ENCODE measurements at places on chromosomes 7 and 10.

DNA sequence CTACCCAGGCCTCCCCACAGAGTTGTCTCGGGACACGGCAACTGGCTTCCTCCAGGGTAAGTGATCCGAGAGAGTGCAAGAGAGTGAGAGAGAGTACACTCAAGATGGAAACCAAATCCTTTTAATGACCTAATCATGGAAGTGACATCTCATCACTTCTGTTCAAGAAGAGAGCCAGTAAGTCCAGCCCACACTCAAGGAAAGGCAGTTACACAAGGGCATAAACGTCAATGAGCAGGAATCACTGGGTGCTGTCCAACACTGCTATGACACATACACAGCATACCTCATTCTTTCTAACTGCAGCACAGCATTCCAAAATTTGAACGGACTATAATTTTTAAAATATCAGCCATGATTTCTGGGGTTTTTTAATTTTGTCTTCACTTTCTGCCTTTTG lies 29.3 kb upstream of the OSBPL3 start:
- H3K27ac ChIP-seq = no peak overlapping the region
- no peaks in the 10 kb centered on the region for H3K27me3 ChIP-seq
- DNase-seq = no peak
- H3K36me3 ChIP-seq = no peaks in the 10 kb centered on the region
- no peak overlapping the region for H3K4me3 ChIP-seq
- H3K4me1 ChIP-seq = peaks cover 10% of the 10 kb centered on the region

- no peaks in the 10 kb centered on the region for H3K4me1 ChIP-seq
- H3K27ac ChIP-seq = no peak overlapping the region
- no peaks in the 10 kb centered on the region for H3K27me3 ChIP-seq
- no peak overlapping the region for H3K4me3 ChIP-seq
Observed at GRCh38 chr7:69847921-69848612, 249.8 kb downstream of the AUTS2 start.

GRCh38 chr7:151601521-151602305 lies 82.0 kb upstream of the RHEB start:
- peaks cover 37% of the 10 kb centered on the region for H3K4me1 ChIP-seq
- no peak for DNase-seq
- peaks cover 3% of the 10 kb centered on the region for H3K36me3 ChIP-seq
- H3K27me3 ChIP-seq = no peaks in the 10 kb centered on the region

GRCh38 chr7:112877691-112878460 lies 87.7 kb upstream of the TMEM168 start:
- no peaks in the 10 kb centered on the region for H3K4me1 ChIP-seq
- no peaks in the 10 kb centered on the region for H3K27me3 ChIP-seq
- H3K36me3 ChIP-seq = no peaks in the 10 kb centered on the region
- DNase-seq = no peak
- H3K4me3 ChIP-seq = no peak overlapping the region

DNA sequence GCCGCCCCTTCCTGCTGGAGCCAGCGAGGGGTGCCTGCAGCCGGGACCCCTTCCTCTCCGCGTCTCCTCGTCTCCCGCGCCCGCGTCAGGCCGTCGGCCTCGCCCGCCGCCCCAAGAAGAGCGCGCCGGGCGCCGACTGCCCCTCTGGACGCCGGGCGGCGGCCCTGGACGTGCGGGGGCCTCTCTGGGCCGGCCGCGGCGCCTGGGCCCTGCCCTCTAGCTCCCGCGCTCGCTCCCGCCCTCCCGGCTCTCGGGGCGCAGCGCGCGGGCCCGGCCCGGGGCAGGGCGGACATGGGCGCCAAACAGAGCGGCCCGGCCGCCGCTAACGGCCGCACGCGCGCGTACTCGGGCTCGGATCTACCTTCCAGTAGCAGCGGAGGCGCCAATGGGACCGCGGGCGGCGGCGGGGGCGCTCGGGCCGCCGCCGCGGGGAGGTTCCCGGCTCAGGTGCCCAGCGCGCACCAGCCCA lies 704 bp downstream of the ZNRF2 start:
- peaks cover 20% of the 10 kb centered on the region for H3K4me1 ChIP-seq
- no peak for DNase-seq
- H3K27me3 ChIP-seq = no peaks in the 10 kb centered on the region
- no peaks in the 10 kb centered on the region for H3K36me3 ChIP-seq

- no peaks in the 10 kb centered on the region for H3K27me3 ChIP-seq
- peaks cover 6% of the 10 kb centered on the region for H3K4me1 ChIP-seq
- no peaks in the 10 kb centered on the region for H3K36me3 ChIP-seq
Observed at GRCh38 chr10:85927952-85928665, 438.5 kb downstream of the GRID1 start.

- H3K4me3 ChIP-seq = no peak overlapping the region
- no peak overlapping the region for H3K27ac ChIP-seq
- no peaks in the 10 kb centered on the region for H3K4me1 ChIP-seq
- H3K27me3 ChIP-seq = no peaks in the 10 kb centered on the region
- H3K36me3 ChIP-seq = no peaks in the 10 kb centered on the region
Observed at GRCh38 chr7:149642589-149642988, 130.8 kb downstream of the ZNF467 start.

- no peaks in the 10 kb centered on the region for H3K36me3 ChIP-seq
- H3K27ac ChIP-seq = no peak overlapping the region
- DNase-seq = no peak
- H3K27me3 ChIP-seq = no peaks in the 10 kb centered on the region
- H3K4me3 ChIP-seq = no peak overlapping the region
Observed at GRCh38 chr10:64430690-64431323, 909.6 kb downstream of the REEP3 start.

GRCh38 chr7:15489861-15490260 lies 72.0 kb downstream of the AGMO start:
- no peaks in the 10 kb centered on the region for H3K36me3 ChIP-seq
- no peaks in the 10 kb centered on the region for H3K27me3 ChIP-seq
- no peak for DNase-seq
- no peaks in the 10 kb centered on the region for H3K4me1 ChIP-seq
- H3K4me3 ChIP-seq = no peak overlapping the region
- H3K27ac ChIP-seq = no peak overlapping the region

DNA sequence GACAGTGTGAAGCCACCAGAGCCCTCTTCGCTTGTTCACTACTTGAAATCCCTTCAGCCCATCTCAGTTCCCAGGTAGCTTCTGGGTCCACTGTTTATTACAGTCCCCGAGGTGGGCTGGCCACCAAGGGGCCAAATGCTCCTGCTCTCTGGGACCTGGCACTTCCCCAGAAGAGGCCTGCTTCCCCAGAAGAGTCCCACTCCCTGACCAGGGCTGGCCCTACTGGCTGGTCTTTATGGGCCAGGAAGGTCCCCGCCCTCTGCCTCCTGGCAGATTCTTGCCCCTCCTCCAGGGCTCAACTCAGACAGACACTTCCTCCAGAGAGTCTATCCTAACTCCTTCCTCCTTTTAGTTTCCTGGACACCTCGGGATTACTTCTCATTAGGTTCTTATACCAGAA lies 70.7 kb upstream of the LRRC18 start:
- no peaks in the 10 kb centered on the region for H3K4me1 ChIP-seq
- DNase-seq = no peak
- no peaks in the 10 kb centered on the region for H3K36me3 ChIP-seq
- H3K27me3 ChIP-seq = no peaks in the 10 kb centered on the region
- H3K4me3 ChIP-seq = no peak overlapping the region
- no peak overlapping the region for H3K27ac ChIP-seq

DNA sequence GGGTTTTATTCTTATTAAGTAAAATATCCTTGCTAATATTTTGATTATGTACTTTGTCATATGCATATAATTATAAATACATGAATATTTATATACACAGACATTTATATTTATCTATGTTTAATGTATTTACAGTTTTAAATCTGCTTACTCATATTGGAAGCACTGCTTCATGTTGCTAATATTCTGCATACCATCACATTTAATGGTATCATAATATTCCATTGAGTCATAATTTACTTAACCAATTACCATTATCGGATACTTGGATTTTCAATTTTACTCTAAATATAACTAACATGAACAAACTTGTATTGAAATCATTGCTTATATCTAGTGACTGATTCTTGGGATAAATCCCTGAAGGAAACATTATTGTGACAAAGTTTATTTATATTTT lies 155.2 kb downstream of the MBL2 start:
- DNase-seq = no peak
- H3K4me1 ChIP-seq = no peaks in the 10 kb centered on the region
- H3K27me3 ChIP-seq = peaks cover 5% of the 10 kb centered on the region
- H3K4me3 ChIP-seq = no peak overlapping the region
- H3K36me3 ChIP-seq = no peaks in the 10 kb centered on the region
- no peak overlapping the region for H3K27ac ChIP-seq

GRCh38 chr10:96548589-96548988 lies 34.9 kb upstream of the TLL2 start:
- no peak overlapping the region for H3K27ac ChIP-seq
- no peaks in the 10 kb centered on the region for H3K4me1 ChIP-seq
- no peak for DNase-seq
- no peaks in the 10 kb centered on the region for H3K27me3 ChIP-seq
- H3K4me3 ChIP-seq = no peak overlapping the region

- no peak overlapping the region for H3K27ac ChIP-seq
- H3K36me3 ChIP-seq = no peaks in the 10 kb centered on the region
- no peak overlapping the region for H3K4me3 ChIP-seq
Observed at GRCh38 chr7:7323352-7323751, 141.0 kb downstream of the C1GALT1 start.

GRCh38 chr10:104498347-104499081 lies 142.6 kb upstream of the SORCS3 start:
- no peak overlapping the region for H3K27ac ChIP-seq
- H3K36me3 ChIP-seq = no peaks in the 10 kb centered on the region
- H3K4me1 ChIP-seq = no peaks in the 10 kb centered on the region
- DNase-seq = no peak

GRCh38 chr10:17992266-17992665 lies 40.5 kb downstream of the SLC39A12 start:
- no peak for DNase-seq
- H3K27ac ChIP-seq = no peak overlapping the region
- no peak overlapping the region for H3K4me3 ChIP-seq
- H3K4me1 ChIP-seq = peaks cover 10% of the 10 kb centered on the region
- H3K36me3 ChIP-seq = no peaks in the 10 kb centered on the region

DNA sequence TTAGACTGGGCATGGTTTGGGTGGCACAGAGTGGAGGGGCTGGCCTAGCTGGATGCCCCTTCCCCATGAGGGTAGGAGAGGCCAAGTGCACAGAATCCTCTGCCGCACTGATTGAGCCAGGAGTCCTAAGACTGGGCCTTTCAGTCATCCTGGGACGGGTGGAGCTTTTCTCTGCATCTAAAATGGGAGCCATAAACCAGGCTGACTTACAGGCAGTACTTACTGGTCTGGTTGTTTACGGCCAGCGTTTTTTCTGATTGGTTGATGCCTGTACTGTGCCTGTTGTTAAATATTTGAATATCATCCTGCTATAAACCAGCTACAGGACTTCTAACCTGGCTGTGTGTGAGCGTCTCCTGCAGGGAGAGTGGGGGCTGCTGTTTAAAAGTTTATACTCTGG lies 107.8 kb downstream of the CDH23 start:
- no peak for DNase-seq
- no peak overlapping the region for H3K27ac ChIP-seq
- no peak overlapping the region for H3K4me3 ChIP-seq

DNA sequence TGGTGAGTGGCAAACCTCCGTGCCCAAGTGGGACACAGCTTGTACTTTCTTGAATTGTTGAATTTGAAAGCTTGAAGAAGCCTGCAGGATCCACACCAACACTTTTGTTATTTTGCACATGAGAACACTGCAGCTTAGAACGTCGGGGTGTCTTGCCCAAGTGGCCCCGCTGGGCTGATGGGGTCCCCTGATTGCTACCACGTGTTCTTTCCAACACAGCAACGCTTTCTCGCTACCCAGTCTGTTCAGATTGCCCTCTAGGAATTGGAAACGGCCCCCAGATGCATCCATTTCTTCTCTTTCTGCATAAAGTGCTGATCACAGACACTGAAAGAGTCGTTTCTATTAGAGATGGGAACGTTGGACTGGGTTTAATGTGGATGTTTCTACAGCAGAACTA lies 268.5 kb downstream of the ADARB2 start:
- no peaks in the 10 kb centered on the region for H3K36me3 ChIP-seq
- H3K4me3 ChIP-seq = no peak overlapping the region
- H3K4me1 ChIP-seq = no peaks in the 10 kb centered on the region
- no peak overlapping the region for H3K27ac ChIP-seq

DNA sequence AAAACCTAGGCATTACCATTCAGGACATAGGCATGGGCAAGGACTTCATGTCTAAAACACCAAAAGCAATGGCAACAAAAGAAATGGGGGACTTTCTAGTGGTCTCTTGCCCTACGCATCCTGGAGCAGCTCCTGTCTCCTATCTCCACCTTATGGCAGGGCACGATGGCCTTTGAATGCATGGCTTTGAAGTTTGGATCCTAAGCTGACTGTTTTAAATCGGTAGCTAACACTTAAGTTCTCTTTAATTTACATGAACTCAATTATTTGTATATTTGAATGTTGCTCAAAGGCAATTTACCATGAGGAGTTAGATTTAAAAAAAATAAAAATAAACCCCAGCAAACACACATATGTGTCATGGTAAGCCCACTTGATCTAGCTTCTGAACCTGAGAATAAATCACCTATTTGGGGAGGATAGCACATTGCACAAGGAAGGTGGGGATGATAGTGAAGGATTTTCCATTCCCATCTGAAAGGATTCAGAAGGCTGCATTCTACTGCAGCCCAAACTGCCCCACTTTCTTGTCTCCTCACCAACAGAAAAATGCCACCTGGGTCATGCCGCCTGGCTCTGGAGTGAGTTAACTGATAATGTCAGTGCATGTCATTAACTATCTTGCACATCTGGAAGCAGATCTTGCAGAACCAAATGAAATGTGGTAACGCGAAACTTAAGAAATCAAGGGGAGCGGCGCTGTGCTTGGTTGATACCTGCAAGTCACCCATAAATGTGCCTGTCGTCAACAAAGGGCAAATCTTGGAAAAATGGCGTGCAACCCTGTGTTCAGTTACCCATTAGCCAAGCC lies 12.4 kb downstream of the KLF6 start:
- no peak overlapping the region for H3K4me3 ChIP-seq
- no peak overlapping the region for H3K27ac ChIP-seq
- peaks cover 22% of the 10 kb centered on the region for H3K4me1 ChIP-seq
- H3K27me3 ChIP-seq = no peaks in the 10 kb centered on the region
- peaks cover 4% of the 10 kb centered on the region for H3K36me3 ChIP-seq

- no peak overlapping the region for H3K27ac ChIP-seq
- no peak for DNase-seq
- H3K27me3 ChIP-seq = no peaks in the 10 kb centered on the region
- no peak overlapping the region for H3K4me3 ChIP-seq
Observed at GRCh38 chr10:88179831-88180230, 316.4 kb downstream of the PTEN start.

DNA sequence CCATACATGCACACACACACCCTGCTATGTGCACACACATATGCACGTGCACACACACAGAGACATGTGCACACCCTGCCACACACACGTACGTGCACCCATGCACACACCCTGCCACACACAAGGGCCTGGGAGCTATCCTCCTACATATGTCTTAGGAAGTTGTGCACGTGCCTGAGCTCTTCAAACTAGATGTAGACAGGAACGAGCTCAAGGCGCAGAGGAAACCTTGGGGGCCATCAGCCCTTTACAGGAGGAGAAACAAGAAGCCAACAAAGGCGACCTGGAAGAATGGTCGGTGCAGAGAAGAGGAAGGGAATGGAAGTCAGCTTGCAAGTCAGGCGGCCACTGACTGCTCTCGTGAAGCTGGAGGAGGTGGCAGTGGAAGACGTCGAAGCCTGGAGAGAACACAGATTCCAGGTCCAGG lies 58.7 kb downstream of the AOC1 start:
- no peaks in the 10 kb centered on the region for H3K4me1 ChIP-seq
- no peaks in the 10 kb centered on the region for H3K36me3 ChIP-seq
- peaks cover 5% of the 10 kb centered on the region for H3K27me3 ChIP-seq
